Stimulated activated naive CD4-positive, alpha-beta T cell treated with Interleukin-2 at 50 U/mL for 16 hours (primary cell): ENCODE measurements at places on chromosomes 2 and 18.

DNA sequence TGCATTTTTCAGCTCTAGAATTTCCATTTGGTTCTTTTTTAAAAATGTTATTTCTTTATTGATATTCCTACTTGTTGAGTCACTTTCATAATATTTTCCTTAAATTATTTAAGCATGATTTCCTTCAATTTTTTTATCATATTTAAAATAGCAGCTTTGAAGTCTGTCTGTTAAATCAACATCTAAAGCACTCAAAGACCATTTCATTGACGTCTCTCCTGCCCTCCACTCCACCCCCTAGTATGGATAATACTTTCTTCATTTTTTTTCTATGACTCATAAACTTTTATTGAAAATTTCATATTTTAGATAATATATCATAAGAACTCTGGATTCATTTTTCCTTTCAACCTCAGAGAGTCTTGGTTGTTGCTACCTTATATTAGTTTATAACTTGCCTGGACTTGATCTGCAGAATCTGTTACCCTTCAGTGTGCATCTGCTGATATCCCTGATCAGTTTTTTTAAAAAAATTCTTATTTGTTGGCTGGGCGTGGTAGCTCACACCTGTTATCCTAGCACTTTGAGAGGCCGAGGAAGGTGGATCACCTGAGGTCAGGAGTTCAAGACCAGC, 59.0 kb upstream of the ZNF396 start:
- no peak for DNase-seq

DNA sequence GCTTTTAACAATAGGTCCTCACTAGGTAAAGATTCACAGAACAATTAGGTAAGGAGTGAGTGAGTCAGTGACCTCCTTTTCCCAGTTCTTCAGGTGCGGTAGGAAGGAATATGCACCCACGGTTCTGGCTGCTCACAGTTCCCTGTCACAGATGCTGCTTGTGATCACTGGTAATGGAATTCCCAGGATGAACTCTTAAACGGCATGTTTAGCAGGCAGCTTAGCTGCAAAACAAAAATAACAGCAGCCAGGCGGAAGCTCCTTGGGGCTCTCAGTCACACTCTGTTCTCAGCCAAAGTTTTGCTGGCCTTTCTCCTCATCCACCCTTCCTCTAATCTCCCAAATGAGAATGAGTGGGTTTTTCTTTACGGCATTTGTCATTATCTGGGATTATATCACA, 274.5 kb downstream of the MYT1L start:
- DNase-seq = no peak

- DNase-seq = no peak
Observed at GRCh38 chr2:43445781-43446180, 150.1 kb downstream of the THADA start.

DNA sequence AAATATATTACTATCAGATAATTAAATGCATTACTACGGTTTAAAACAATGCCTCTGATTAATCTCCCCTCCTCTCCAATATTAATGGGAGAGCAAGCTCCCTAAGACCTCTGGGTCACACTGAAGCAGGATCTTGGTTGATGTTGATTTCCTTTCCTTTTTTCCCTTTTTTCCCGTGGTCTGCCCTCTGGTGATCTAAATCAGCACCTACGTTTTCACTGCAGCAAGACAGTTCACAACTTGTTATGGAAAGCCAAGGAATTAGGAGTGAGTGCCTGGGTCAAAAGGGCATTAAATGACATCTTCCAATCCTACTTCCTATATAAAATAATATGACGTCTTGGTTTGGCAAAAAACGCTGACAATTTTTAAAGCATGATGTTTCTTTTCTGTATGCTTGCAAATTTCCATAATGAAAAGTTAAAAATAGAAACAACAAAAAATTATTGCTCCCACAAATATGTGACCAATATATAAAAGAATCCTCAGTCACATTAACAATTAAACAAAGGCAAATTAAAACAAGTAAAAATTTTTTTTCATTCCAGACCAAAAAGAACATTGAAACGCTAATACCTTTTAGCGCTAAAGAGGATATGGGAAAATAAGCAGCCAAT, 7.9 kb upstream of the CFAP36 start:
- DNase-seq = no peak

DNA sequence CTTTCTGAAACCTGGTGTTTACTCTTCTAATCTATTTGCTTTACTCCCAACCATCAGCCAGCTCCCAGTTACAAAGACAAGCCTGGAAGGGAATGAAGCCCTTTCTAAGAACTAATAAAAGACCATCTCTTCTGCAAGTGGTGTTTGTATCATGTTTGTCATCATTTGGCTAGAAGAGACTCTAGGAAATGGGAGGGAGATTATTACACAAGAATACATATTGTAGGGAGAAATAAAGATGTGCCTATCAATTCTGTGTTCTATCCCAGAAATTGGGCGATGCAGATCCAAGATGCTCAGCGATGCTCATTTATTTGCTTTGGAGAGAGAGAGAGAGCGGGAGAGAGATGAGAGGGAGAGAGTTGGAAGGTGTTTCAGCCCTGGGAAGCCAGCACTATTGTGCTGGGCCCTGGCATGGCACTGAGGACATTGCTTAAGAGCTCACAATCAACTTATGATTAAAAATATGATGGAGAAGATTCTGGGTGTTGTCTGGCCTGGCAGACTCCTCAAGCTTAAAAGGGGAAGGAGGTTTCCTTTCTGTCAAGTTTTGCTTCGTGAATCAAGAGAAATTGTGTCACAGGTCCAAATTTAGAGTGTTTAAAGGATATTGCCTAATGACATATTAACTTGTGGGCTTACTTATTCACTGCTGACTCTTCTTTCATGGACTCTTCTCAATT, 41.8 kb upstream of the AFF3 start:
- no peak for DNase-seq

- DNase-seq = no peak
Observed at GRCh38 chr2:113233593-113234550, 44.8 kb downstream of the PAX8 start.
